ENCODE measurements at places on chromosomes 7 and 10.

DNA sequence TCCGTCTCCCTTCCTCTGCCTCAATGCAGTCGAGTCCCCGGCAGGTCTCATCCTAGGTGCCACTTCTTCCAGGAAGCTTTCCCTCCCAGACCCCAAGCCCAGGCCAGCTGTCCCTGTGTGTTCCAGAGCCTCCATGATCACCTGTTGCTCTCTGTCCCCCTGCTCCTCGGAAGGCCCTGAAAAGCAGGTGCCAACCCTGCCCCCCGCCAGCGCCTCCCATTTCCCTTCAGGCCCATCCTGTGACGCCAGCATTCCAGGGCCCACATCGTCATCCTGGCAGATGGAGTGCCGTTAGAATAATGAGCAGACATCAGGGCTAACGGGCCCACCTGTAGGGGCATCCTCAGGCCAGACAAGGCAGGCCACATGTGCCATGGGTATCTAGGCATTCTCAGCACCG lies 253.0 kb upstream of the PPP2R2D start:
- H3K27ac ChIP-seq, result no peak overlapping the region
- H3K4me1 ChIP-seq, result peaks cover 3% of the 10 kb centered on the region
- no peak for DNase-seq
- H3K27me3 ChIP-seq, result peaks cover 7% of the 10 kb centered on the region
- no peak overlapping the region for H3K4me3 ChIP-seq

GRCh38 chr10:44874166-44874565 lies 37.0 kb upstream of the TMEM72 start:
- H3K27me3 ChIP-seq, result peaks cover 3% of the 10 kb centered on the region
- H3K4me1 ChIP-seq, result peaks cover 2% of the 10 kb centered on the region
- peaks cover 4% of the 10 kb centered on the region for H3K36me3 ChIP-seq
- no peak overlapping the region for H3K27ac ChIP-seq
- no peak for DNase-seq
- no peak overlapping the region for H3K4me3 ChIP-seq

- no peak overlapping the region for H3K4me3 ChIP-seq
- no peaks in the 10 kb centered on the region for H3K4me1 ChIP-seq
- H3K27me3 ChIP-seq, result peaks cover 2% of the 10 kb centered on the region
- no peak overlapping the region for H3K27ac ChIP-seq
- H3K36me3 ChIP-seq, result peaks cover 6% of the 10 kb centered on the region
Observed at GRCh38 chr7:48388911-48389310, 217.7 kb downstream of the ABCA13 start.

- H3K4me1 ChIP-seq, result no peaks in the 10 kb centered on the region
- no peak for DNase-seq
- H3K27me3 ChIP-seq, result peaks cover 1% of the 10 kb centered on the region
- no peak overlapping the region for H3K4me3 ChIP-seq
Observed at GRCh38 chr7:89771003-89771636, 383.1 kb upstream of the STEAP1 start.

DNA sequence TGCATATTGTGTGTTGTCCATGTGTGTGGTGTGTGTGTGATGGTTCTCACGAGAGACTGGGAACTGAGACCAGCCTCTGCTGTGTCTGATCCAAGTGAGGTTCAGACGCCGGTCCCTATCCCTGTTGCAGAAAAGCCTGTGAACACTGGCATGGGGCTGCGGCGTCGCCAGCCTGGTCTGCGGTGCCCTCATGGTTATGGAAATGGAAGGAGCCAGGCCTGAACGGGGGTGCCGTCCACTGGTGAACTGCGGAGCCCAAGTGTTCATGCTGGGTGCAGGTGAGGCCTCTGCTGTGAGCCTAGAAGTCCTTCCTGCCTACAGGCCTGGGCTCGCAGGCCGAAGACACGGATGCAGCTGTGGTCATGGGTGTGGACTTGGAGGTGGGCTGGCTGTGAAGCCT lies 18.7 kb upstream of the NCAPG2 start:
- DNase-seq, result no peak
- H3K27ac ChIP-seq, result no peak overlapping the region
- H3K4me3 ChIP-seq, result no peak overlapping the region
- H3K36me3 ChIP-seq, result peaks cover 4% of the 10 kb centered on the region

DNA sequence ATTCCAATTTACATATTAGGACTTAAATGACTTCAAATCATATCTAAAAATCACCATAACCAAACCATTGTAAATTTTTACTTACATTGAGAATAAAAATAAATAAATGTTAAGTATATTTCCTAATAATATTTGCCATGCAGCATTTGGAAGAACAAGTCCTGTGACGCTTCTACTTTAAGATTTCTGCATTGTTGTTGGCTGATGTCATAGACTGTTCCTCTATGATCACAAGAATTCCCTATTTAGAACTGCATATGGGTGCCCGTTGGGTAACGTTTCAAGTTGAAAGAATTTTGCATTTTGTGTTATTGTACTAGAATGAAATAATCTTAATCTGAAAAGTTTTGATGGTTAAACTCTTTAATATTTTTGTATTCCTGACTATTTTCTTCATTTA lies 5.1 kb upstream of the ITGB1 start:
- DNase-seq, result no peak
- H3K27me3 ChIP-seq, result peaks cover 7% of the 10 kb centered on the region
- H3K4me3 ChIP-seq, result no peak overlapping the region
- no peaks in the 10 kb centered on the region for H3K36me3 ChIP-seq

All from glutamatergic neuron (in vitro differentiated cells).